ENCODE measurements at places on chromosomes 1 and 21.

DNA sequence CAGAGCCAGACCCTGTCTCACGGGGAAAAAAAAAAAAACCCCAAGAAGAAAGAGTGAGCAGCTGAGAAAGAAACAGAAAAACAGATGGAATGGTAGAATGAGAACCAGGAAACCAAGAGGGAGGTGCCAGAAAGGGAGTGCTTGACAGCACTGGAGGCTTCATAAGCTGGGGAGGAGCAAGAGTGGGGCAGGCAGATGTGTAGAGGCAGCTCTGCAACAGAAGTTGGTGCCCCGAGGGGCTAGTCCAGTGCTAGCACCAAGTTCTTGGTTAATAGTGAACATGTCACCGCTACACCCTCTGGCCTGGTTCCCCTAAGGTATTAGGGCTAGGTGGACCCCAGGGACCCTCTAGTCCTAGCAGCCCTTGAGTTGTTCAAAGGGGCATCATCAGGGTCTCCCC is 98.0 kb downstream of the TGFBR3 start:
- no peak for DNase-seq

GRCh38 chr1:1221887-1222574 is 8.1 kb upstream of the TNFRSF4 start:
- no peak for DNase-seq

- DNase-seq: no peak
Observed at GRCh38 chr1:211938561-211938997, 96.8 kb downstream of the INTS7 start.

DNA sequence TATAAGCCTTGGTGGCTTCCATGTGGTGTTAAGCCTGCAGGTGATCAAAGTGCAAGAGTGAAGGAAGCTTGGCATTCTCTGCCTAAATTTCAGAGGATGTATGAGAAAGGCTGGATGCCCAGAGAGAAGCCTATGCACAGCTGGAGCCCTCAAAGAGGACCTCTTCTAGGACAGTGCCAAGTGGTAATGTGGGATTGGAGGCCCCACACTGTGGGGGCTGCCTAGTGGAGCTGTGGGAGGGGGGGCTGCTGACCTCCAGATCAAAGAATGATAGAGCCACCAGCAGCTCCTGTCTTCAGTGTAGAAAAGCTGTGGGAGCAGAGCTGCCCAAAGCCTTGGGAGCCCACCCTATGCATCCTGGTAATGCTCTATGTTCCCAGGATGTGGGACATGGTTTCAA is 1512.7 kb upstream of the TPTE start:
- DNase-seq: no peak

- no peak for DNase-seq
Observed at GRCh38 chr1:17573518-17574041, 34.1 kb downstream of the ARHGEF10L start.

All from activated T-helper 9 cell treated with anti-CD3 and anti-CD28 coated beads, Interleukin-2, amount 50 U/mL, for 16 hours (primary cell).